Fibroblast of lung (primary cell): ENCODE measurements at places on chromosomes 5 and 9. TPM values are rescaled to one million over a fixed set of nuclear protein-coding genes. Genes with fewer than 3 reads are reported as not detected.
A peak's percentile ranks its signal among the peaks of the same experiment; 100 is the strongest.

DNA sequence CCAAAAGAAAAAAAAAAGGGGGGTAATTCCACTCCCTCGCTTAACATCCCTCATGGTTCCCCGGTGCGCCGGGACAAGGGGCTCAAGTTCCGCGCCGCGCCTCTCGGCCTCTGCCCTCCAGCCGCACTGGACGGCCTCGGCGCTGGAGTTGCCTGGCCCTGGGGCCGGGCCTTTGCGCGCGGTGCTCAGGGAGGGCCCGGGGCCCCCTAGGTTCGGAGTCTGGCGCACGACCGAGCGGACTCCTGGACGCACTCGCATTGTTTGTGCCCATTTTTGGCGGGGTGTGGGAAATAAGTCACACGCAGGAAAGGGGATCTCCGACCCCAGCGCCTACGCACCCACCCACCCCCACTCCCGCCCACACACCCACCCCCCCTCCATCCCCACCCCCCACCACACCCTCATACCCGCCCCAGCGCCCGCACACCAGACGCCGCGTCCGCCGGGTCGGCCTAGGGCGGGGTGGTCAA, 381 bp downstream of the MED22 start:
- DNase-seq, result peak; percentile 30

- no peak for DNase-seq
These were observed 8.5 kb upstream of the TNFSF8 start for GRCh38 chr9:114938687-114939575.

DNA sequence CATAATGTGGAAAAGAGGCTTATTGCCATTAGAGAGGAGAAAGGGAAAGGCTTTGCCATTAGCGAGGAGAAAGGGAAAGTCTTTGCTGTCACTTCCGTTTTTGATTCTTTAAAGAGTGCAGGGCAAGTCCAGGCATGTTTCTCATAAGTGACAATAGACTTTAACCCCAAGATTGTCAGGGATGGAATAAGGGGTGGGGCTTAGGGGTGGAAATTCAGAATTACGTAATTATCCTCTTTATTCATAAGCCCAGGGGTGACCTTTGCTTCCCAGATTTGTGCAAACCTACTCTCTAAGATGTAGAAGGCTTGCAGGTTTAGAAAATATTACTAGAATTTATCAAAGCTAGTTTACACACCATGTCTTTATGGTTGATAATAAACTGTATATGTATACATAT, 2.3 kb upstream of the PLK2 start:
- DNase-seq, result peak; percentile 45

DNA sequence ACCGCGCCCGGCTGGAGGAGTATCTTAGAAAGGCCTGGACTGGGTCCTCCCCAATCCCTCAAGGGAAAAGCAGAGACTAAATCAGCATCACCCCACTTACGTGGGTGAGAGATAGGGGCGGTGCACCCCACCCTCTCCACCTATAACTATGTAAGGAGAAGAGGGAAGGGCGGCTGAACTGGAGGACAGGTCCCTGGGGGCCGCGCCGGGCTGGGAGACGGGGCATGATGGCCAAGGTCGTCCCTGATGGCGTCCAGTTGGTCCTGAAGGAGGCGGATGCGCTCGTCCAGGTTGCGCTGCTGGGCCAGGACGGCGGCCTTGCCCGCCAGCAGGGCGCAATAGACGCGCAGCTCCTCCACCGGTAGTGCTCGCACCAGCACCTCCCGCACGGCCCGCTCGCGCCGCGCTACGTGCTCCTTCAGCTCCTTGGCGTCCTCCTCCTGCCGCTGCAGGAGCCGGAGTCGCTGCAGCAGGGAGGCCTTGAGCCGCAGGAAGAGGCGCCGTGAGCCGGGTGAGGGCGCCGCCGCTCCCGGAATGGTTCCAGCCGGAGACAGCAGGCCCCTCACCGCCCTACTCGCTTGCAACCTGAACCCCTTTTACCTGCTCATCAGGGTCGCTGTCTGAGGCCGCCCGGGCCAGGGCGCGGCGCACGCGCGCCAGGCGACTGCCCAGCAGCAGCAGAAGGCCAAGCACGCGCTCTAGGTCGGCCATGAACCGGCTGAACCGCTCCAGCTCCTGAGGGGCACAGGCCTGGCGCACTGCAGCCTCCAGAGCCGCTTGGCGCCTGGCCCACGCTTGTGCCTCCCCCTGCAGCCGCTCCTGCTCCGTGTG, 7.6 kb downstream of the SHROOM1 start:
- DNase-seq, result peak; percentile 33

- DNase-seq, result no peak
These were observed 3.5 kb upstream of the NEK6 start for GRCh38 chr9:124254261-124254682.

- DNase-seq, result peak; percentile 38
These were observed 36.1 kb downstream of the TLE1 start for GRCh38 chr9:81653240-81653639.

- no peak for DNase-seq
These were observed 556.5 kb upstream of the SEMA6A start for GRCh38 chr5:117131048-117131679.

Gene GPR150
- total RNA-seq, result under 0.01 and 0.33 TPM in 2 replicates

- DNase-seq, result no peak
These were observed 51.9 kb downstream of the NEURL1B start for GRCh38 chr5:172692981-172693380.
